ENCODE measurements at places on chromosomes 6 and 20.

DNA sequence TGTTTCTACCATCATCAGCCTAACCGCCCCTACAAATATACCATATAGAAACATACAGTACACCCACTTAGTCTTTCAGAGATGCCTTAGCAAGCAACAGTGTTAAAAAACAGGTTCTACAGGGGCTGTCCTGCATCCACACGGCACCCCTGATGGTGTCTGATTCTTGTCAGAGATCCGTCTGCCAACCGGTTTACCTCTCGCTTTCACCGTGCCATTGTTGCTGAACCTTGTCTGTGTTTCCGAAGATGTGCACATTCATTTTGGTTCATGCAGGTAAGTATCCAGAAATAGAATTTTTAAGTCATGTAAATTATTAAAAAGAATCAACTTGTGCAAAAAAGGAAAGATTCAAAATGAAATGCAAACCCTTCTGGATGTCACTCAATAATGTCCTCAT, 52.9 kb downstream of the EPHA7 start:
- peak; percentile 2 for DNase-seq

DNA sequence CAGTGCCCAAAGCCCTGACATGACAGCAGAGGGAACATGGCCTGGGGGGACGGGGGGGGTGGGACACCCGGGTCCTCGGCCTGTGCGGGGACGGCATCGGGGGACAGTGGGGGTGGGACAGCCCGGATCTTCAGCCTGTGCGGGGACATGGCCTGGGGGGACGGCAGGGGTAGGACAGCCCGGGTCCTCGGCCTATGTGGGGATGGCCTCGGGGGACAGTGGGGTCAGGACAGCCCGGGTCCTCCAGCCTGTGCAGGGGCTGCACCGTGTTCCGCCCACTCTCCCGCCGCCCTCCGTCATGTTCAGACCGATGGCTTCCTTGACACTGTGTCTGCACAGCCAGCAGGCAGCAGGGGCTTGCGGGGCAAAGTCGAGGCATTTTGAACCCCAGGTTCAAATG, 7.0 kb downstream of the BIRC7 start:
- no peak for DNase-seq

DNA sequence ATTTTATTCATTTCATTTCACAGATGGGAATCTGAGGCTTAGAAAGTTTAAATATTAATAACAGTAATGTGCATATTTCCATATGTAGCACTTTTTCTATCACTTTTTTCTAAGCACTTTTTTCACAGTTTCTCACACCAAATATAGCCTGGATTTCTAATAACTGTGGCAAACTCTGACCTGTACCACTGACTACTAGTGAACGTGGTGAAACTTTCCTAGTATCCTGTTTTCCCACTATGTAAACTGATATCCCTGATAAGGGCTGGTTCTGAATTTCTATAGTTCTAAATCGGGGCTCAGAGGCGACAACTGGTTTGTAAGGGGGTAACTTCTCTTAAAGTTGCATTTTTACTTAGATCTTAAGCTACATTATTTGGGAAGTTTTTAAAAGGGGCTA, 32.6 kb downstream of the MAP7 start:
- no peak for DNase-seq

DNA sequence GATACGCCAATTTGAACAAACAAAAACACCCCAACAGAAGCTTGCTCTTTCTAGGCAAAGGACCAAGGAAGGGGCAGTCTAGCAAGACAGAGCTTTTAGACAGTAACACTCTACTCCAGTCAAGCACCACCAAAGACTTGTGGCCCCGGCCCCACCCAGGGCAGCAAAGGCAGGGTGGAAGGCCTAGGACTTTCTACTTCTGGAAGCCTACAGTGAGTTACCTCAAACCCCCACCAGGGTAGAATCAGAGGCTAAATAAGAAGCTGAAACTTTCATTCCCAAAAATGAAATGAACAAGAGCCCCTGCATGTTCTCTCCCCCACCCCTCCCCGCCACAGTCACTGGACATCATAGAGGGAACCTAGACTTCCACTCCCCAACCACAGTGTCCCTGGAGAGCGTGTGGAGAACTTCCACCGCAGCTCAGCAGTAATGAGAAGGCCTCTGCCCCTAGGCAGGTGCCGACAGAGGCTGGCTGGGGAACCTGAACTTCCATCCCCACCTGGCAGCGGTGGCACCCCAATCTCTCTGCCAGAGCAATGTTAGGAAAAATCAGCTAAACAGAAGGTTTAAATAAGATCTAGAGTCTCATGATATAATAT, 40.0 kb downstream of the KATNA1 start:
- no peak for DNase-seq

- peak; percentile 74 for DNase-seq
Measured at GRCh38 chr6:151239603-151240035, at the start of gene AKAP12. TSS of gene AKAP12 (plus strand) at chr6:151239967. CDS start at chr6:151240563, 596 bp downstream.

DNA sequence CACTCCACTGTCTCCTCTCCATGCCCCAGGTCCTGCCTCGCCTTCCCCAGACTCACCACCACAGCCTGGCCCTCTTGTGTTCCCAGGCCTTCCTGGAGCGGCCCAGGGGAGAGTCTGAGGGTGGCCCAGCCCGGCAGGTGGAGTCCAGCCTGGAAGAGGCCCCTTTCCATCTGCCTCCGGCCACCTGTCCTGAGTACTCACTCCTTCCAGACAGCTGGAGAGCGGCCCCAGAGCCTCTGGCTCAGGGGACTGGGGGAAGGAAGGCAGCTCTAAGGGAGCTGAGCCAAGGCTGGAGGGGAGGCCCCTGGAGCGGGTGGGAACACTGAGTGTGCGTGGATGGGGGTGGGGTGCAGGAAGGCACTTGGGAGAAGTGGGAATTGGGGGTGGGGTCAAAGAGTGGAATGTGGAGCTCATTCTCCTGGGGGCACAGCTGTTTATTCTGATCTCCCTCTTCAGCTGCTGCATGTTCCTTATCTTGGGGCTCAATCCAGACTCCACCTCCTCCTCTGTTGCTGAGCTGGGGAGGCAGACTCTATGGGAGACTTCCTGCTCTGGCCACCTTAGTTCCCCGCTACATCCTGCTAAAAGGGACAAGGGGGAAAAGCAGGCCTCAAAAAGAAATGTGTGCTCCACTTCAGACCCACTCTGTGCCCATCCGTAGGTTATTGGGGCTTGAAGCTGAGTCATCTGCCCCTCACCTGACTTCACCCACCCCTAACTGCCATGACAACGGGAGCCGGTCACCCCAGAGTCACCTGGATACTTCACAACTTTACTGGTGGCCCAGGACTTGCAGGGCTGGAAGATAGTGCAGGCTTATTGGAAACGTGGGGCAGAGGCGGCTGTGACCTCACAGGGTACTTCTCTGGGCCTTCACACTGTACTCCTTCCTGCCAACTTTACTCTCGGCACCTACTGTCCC, 19.5 kb upstream of the TAF8 start:
- no peak for DNase-seq

GRCh38 chr6:36599791-36600209, 5.6 kb downstream of the SRSF3 start:
- DNase-seq = peak; percentile 25

DNA sequence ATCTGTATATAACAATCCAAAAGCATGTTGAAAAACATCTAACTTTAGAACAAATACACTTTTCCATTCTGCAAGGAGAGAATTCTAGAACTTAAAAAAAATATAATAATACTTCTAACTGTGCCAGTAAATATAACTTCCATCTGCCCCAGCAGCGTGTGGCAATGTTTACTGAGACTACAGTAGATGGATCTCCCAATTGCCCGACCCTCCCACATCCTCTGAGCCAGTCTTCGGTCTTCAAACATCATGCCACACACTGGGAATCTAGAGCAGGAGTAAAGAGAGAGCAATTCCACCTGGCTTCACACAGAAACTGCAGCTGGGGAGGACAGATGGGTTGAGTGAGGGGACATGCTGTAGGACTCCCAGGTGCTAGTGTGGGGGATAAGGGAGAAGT, 121.3 kb upstream of the NHSL1 start:
- DNase-seq = no peak

DNA sequence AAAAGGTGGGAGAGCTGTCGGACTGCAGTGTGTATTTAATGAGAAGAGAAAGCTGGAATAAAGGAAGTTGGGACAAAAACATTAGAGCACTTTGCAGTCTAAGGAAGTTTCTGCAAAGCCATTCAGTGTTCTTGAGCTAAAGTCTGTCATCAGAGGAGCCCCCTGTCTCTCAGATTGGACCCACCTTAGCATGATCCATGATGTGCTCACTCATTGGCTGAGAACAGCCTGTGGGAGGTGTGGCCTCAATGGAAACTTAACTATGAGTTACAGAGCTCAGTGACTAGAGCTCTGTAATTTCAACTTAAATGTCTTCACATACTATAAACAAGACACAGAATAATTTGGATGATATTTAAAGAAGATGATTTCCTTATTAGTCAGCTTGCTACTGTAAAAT, 437.0 kb downstream of the BTBD3 start:
- DNase-seq = no peak

GRCh38 chr6:30687659-30688431, 1.4 kb upstream of the PPP1R18 start:
- no peak for DNase-seq

DNA sequence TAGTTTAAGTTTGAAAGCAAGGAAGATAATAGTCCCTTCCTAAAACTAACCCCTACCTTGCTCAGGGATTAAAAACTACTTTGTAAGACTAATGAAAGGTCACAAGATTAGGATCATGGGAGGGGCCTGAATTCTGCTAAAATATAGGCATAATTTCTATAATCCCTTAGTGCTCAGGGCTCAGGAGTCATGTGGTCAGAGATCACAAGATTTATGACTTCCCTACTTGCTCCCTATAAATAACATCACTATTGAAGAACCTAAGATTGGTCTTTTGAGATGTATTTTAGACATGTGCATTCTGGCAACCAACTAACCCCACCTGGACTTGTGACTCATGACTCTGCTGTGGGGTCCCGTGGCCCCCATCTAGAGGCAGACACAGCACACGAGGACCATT, 81.1 kb downstream of the STMND1 start:
- no peak for DNase-seq

- DNase-seq = no peak
Measured at GRCh38 chr20:40952136-40952535, 76.5 kb upstream of the TOP1 start.

GRCh38 chr6:113377362-113377942, 479.7 kb upstream of the MARCKS start:
- DNase-seq = no peak

- no peak for DNase-seq
Measured at GRCh38 chr20:44032583-44033331, 118.1 kb downstream of the TOX2 start.

- DNase-seq = peak; percentile 65
Measured at GRCh38 chr20:36391456-36391855, 85.3 kb downstream of the DLGAP4 start.

GRCh38 chr6:31441365-31442267, 38.2 kb downstream of the MICA start:
- DNase-seq = no peak

DNA sequence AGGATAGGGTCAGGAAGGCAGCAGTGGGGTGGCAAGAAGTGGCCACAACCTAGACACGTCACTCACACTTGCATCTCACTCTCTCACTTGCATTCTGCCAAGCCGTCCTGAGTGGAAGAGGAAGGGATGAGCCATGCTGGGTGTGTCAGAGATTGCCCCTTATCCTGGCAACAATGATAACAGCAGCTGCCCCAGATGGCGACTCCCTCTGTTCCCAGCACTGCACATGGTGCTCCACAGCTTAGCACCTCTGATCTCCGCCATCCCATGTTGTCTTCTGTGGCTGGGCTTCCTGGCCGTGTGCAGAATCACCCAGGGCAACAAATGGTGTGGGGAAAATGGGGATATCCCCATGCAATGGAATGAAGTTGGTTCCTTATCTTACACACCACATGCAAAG, 11.1 kb downstream of the KCNB1 start:
- no peak for DNase-seq

DNA sequence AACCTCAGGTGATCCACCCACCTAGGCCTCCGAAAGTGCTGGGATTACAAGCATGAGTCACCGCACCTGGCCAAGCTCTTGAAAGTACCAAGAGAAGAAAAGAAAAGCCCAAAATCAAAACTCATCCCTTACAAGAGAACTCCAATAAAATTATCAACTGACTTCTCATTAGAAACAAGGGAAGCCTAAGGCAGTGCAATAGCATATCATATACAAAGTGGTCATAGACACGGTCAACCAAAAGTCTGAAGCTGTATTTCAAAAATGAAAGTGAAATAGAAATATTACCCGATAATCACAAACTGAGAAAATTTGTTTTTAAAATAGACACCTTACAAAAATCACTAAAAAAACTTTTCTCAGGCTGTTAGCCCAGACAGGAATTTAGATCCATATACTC, 1321.1 kb upstream of the GJE1 start:
- DNase-seq = no peak

GRCh38 chr20:15374682-15375081, 1037.3 kb upstream of the FLRT3 start:
- DNase-seq = no peak

- DNase-seq = no peak
Measured at GRCh38 chr20:33298391-33298790, 15.4 kb downstream of the BPIFB1 start.

DNA sequence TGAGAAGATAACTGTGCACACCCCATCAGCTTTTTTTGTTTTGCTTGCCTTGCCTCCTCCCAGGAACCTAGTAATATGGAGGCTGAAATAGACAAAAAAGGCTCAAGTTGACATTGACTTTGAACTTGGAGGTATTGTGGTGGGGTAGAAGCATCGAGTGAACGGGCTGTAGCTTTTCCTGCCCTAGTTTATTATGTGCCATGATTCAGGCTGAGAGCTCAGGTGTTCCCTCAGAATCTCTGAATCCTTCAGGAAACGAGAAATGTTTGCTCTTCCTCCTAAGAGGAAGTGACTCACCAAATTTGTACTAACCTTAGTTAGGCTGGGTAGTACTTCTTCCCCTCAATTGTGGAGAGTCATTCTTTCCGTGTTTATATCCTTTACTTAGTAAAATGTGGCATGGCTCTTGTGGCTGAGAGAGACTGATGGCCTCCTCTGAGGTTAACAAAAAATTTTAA, 98.8 kb downstream of the SASH1 start:
- no peak for DNase-seq

DNA sequence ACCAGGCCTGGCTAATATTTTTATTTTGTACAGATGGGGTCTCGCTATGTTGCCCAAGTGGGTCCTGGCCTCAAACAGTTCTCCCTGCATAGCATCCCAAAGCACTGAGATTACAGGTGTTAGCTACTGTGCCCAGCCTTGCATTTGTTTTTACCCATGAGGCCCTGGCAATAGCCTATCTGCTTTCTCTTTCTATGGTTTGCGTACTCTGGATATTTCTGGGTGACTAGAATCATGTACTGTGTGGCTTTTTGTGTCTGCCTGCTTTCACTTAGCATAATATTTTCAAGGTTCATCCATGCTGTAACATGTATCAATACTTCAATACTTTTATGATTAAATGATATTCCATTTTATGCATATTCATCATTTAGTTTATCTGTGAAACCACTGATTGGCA, 451.7 kb downstream of the GRIK2 start:
- no peak for DNase-seq

- no peak for DNase-seq
Measured at GRCh38 chr6:117448011-117448410, 22.3 kb upstream of the ROS1 start.

- no peak for DNase-seq
Measured at GRCh38 chr6:11201015-11201414, 31.5 kb downstream of the NEDD9 start.
